ENCODE measurements at places on chromosomes 3 and 15.

DNA sequence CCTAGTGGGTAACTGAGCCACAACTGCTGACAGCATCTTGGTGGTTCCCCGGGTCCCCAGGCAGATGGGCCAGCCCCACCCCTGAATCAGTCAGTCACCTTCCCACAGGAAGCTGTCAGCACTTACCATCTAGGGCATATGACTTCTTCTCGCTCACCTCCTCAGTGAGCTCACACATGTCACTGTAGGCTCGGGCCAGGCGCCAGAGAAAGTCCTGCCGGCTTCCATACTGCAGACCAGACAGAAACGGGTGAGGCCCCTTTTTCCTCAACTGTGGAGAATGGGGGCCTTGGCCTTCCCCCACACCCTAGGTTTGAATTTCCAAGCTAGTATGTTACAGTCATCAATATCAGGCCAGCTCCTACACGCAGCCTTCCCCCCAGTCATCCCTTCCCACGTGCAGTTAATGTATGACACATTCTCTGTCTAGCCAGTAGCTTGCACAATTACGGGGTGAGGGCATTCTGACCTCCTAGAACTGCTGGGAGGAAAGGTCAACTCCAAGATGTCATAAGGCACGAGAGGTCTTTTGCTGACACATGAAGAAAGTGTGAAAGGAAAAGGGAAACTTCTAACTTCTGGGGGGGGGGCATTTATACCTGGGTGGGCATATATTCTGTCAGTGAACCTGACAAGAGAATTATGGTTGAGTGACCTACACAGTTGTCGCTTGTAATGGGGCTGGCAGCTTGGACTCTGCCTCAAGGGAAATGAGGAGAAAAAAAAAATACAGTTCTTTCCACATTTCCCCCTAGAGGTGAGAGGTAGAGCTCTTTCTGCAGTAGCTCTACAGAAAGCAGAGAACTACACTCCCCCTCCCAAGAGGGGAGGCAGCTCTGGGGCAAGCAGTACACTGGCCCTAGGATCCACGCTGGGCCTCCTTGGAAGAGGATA is 10.9 kb downstream of the RMDN3 start:
- peak overlapping the region; percentile 54 for H3K27ac ChIP-seq
- no peak for DNase-seq

GRCh38 chr15:100880139-100880896 is 687 bp downstream of the ALDH1A3 start:
- peak overlapping the region; percentile 77 for H3K4me3 ChIP-seq
- peak overlapping the region; percentile 38 for H3K27ac ChIP-seq
- H3K4me1 ChIP-seq, result peaks cover 2% of the 10 kb centered on the region
- H3K36me3 ChIP-seq, result peaks cover 2% of the 10 kb centered on the region
- peak; percentile 47 for DNase-seq

- no peak for DNase-seq
- H3K4me1 ChIP-seq, result no peaks in the 10 kb centered on the region
- no peak overlapping the region for H3K4me3 ChIP-seq
Measured at GRCh38 chr3:122435950-122436349, 20.1 kb upstream of the WDR5B start.

DNA sequence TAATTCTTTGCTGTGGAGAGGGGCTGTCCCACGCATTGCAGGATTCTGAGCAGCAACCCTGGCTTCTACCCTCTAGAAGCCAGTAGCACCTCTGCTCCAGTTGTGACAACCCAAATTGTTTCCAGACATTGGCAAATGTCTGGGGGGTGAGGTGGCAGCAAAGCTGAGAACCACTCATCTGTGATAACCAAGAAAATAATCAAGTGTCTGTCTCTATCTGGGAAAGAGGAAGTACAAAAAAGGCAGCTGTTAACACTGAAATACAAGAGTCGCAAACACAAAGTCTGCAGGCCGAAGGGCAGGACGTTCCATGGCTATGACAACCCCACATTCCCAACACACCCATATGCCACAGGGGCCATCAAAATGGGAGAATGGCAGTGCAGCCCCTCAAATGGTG is 42.2 kb upstream of the GNB5 start:
- H3K36me3 ChIP-seq, result no peaks in the 10 kb centered on the region
- no peaks in the 10 kb centered on the region for H3K27me3 ChIP-seq
- no peak for DNase-seq
- peaks cover 4% of the 10 kb centered on the region for H3K4me1 ChIP-seq

DNA sequence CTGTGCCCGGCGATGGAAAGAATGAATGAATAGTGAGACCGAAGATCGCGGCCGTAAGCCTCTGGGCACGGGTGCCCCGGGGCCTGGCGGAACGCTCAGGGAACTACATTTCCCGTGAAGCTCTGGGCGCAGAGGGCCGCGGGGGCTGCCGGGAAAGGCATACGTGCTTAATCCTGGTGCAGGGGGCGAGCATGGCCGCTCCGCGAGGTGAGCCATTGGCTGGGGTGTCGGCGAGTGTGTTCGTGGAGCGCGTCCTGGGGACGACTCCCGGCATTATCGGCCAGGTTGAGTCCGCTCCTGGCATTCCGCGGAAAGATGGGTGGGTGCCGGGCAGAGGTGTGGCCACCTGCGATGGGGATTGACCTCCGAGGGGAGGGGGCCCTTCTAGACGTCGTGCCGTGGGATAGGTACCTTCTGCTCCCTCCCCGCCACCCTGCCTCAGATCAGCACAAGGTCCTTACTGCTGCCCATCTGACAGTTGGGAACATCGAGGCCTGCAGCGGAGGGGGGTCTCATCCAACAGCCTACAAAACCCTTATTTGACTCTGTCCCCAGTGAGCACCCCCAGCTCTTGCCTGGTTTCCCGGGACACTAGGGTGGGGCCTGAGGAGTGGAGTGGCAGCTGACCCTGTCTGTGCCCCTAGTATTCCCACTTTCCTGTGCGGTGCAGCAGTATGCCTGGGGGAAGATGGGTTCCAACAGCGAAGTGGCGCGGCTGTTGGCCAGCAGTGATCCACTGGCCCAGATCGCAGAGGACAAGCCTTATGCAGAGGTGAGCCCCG is at the start of gene MPI:
Gene MPI (plus strand): TSS at position 160 of the 782 bp plus-strand sequence. CDS start 32 bp downstream, at position 192.
- peak within 1 kb of the TSS; percentile 81 for H3K4me3 ChIP-seq
- no peaks in the 10 kb centered on the region for H3K36me3 ChIP-seq
- peak within 1 kb of the TSS; percentile 60 for H3K27ac ChIP-seq
- no peaks in the 10 kb centered on the region for H3K27me3 ChIP-seq
- DNase-seq, result peak; percentile 90

DNA sequence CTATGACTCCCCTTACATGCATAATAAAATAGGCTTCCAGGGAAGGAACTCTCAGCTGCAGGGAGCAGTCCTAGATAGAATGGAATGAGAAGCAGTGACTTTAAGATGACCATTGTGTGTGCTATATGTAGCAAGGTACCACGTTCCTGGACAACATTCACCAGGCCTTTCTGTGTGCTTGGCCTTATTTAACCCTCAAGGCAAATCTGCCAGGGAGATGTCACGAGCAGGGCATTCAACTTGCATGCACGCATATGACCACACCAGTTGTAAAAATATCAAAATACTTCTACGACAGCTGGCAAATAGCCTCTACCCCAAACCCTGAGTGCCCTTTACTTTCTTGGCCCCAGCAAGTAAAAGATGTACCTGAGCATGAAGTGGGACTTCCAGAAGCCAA is 197.3 kb upstream of the ST8SIA2 start:
- H3K4me1 ChIP-seq, result peaks cover 13% of the 10 kb centered on the region
- H3K36me3 ChIP-seq, result no peaks in the 10 kb centered on the region
- H3K27ac ChIP-seq, result no peak overlapping the region
- no peak for DNase-seq
- H3K4me3 ChIP-seq, result no peak overlapping the region
- H3K27me3 ChIP-seq, result peaks cover 5% of the 10 kb centered on the region

DNA sequence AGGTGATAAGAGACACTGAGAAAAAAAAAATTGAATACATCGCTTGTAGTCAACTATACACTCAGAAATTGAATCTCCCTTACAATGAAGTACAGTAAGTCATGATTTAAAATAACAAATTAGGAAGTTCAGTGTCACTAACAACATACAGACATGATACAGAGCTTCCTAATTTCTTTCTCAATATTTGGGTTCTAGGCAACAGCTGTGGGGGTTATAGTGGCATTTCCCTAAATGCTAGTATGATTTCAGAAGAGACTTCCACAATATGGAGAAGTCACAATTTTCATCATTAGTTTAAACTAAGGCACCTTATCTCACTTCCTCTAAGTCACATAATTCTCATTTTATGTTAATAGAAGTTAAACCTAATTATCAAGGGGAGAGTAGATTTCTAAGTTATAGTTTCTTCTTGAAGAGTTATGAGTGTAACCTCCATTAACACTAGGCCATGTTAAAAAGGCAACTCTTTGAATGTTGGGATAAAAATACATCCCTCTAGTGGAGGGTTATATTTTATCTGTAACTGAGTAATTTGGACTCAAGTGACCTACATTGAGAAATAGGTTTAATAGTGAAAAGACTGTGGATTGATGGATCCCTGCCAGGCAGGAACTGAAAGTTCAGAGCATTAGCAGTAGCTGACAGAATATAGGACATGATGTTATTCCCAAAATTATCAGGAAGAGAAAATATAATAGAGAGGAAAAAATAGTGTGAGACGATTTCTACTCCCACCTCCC is 286.0 kb upstream of the SUCLG2 start:
- no peaks in the 10 kb centered on the region for H3K4me1 ChIP-seq
- H3K27me3 ChIP-seq, result no peaks in the 10 kb centered on the region
- no peak overlapping the region for H3K4me3 ChIP-seq
- no peak for DNase-seq
- no peak overlapping the region for H3K27ac ChIP-seq

GRCh38 chr3:57031631-57032541 is 28.6 kb upstream of the SPATA12 start:
- no peaks in the 10 kb centered on the region for H3K27me3 ChIP-seq
- H3K4me3 ChIP-seq, result no peak overlapping the region
- peaks cover 23% of the 10 kb centered on the region for H3K36me3 ChIP-seq
- H3K4me1 ChIP-seq, result peaks cover 30% of the 10 kb centered on the region
- no peak overlapping the region for H3K27ac ChIP-seq
- no peak for DNase-seq

- H3K27me3 ChIP-seq, result no peaks in the 10 kb centered on the region
- no peak overlapping the region for H3K27ac ChIP-seq
- no peak overlapping the region for H3K4me3 ChIP-seq
- no peaks in the 10 kb centered on the region for H3K4me1 ChIP-seq
Measured at GRCh38 chr3:131075632-131076328, 49.1 kb downstream of the NEK11 start.

DNA sequence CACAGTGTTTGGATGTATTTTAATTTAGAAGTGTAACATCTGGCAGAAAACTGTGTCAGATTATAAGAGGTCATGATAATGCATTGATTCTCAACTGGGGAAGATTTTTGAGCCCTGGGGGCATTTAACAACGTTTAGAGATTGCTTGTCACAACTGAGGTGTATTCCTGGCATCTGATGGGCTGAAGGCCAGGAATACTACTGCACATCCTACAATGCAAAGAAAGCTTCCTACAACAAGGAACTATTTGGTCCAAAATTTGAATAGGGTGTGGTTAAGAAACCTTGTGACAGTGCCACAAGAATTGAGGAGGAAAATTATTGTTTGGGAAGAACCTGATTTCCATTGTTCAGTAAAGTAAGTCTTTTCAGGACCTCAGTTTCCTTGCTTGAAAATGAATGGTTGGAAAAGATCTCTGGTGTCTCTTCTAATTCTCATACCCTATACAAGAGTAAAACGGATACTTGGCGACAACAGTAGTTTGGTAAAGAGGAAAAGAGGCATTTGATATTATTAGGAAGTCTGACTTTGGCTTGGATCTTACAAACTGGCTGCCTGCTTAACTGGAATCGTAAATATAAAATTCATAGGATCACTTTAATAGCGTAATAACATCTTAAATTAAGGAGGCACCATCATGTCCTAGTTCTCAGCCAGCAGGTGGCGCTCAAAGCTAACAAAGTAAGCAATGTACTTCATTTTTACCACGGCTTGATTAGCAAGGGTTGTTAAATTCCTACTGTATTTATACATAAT is 4.3 kb downstream of the DAZL start:
- H3K36me3 ChIP-seq, result no peaks in the 10 kb centered on the region
- no peaks in the 10 kb centered on the region for H3K27me3 ChIP-seq
- no peak overlapping the region for H3K4me3 ChIP-seq
- H3K27ac ChIP-seq, result no peak overlapping the region
- DNase-seq, result peak; percentile 57
- H3K4me1 ChIP-seq, result no peaks in the 10 kb centered on the region

DNA sequence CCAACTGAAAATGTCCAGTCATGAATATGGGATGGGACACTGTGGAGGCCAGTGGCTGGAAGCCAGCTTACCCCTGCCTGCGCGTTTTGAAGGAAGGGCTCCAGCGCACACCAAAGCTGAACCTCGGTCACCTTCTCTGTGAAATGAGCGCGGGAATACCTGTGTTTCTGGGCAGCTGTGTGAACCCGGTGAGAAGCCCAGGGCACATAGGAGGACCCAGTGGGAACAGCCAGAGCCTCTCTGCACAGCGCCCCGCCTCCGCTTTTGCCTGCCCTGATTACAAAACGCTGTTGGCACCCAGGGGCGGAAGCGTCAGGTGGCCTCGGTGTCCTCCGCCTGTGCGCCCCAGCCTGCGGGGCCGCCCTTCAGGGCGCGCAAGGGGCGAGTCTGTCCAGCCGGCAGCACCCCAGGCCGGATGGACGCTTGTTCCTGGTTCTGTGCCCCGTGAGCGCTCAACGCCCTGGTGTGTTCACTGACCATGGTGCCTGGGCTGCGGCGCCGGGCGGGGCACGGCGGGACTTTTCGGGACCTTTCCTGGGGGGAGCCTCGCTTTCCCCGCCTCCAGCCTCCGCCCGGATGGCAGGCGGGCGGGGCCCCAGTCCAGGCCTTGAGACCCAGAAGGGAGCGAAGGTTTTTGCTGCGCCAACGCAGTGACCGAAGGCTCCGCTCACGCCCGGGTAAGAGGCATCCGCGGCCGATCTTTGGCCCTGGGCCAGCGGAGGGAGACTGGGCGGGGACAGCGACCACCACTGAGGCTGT is at the start of gene SQOR:
Gene SQOR (plus strand): TSS at position 598 of the 759 bp plus-strand sequence. CDS start 23,895 bp downstream, outside the sequence.
- H3K27ac ChIP-seq, result no peak within 1 kb of the TSS
- H3K36me3 ChIP-seq, result no peaks in the 10 kb centered on the region
- DNase-seq, result peak; percentile 54
- H3K4me3 ChIP-seq, result peak within 1 kb of the TSS; percentile 59

DNA sequence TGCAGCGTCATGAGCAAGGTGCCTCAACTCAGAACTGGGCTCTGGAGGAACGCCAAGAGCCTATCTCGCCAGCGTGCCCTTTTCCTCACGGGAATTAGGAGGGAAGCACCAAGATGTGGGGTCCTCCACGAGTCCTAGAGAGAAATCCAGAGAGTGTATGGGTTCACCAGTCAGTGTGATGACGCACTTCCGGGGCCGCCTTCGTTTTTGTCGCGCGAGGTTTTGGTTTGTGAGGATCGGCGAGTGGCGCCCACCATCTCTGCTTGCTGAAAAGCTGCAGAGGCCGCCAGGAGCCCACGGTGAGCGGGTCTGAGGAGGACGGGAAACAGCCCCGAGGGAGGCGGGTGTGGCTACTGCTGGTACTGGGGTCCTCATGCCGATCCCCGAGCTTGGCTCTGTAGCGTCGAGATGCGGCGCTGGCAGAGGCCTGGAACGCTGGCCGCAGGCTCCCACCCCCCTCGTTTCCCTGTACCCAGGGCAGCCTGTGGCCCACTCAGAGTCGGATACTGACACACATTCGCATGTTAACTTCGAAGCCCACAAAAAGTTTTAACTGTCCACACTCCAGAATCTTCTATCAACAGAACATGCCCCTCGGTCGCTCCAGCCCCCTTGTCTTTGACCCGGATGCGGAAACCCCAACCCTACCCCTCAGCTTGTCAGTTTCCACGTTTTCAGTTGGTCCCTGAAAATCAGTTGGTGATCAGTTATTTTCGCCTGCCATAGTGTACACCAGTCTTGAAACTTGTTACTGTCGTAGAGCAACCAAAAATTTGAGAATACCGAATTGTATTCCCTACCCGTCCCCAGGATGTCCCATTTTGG is 30.4 kb downstream of the ZNF662 start:
- no peak overlapping the region for H3K4me3 ChIP-seq
- H3K4me1 ChIP-seq, result no peaks in the 10 kb centered on the region
- H3K27ac ChIP-seq, result no peak overlapping the region
- H3K36me3 ChIP-seq, result no peaks in the 10 kb centered on the region

All from SJCRH30 (cell line).